ENCODE measurements at places on chromosomes 16 and 17.

GRCh38 chr17:80604670-80605010, 60.0 kb downstream of the RPTOR start:
- DNase-seq, result no peak

- no peak for DNase-seq
Observed at GRCh38 chr17:46085522-46085921, 86.5 kb downstream of the STH start.

DNA sequence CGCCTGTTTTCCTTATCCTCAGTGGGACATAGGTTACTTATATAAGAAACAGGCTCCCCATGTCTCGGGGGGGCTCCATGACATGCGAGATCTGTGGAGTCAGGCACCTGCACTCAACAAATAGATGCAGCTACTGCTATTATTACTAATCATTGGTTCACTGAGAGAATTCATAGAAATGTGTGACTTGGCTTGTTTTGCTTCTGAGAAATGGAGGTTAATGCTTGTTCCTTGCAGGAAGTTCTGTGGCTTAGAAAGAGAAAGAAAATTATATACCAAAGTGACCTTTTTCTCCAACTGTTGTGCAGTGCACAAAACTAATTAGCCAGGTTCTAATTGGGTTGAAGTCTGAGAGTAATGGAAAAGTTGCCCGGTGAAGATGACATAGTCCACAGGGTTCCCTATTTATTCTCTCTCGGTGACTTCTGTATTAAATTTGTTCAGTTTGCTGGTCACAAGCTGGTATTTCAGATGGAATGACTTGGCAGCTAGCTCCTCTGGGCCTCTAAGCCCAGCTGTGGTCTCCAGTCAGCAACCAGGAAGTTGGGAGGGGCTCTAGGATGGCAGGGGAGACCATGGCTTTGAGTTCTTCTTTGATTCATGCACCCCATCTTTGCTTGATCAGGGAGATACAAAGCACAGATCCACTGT, 17.6 kb upstream of the MAF start:
- no peak for DNase-seq

DNA sequence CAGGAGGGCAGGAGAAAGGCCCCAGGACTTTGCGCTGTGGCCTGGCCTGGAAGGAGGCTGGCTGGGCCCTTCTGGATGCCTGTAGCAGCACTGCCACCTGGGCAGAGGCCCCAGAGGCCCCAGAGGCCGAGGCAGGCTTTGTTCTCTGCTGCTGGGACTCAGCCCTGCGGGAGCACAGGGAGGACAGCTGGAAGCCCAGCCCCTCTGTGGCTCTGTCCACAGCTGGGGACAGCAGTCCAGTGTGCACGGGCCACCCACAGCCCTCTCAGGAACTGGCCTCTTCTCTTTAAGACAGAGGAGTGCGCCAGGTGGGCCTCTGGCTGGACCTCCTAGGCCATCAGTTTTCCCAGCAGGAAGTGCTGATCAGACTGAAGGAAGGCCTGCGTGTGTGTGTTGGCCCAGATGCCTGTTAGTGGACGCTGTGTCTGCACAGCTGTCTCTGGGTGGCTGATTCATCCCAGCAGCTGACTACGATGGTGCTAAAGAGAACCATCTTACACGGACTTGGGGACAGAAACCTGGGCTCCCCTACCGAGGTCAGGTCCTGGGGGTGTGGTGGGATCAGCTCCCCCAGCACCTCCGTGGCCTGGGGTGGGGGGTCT, 26.9 kb upstream of the ZNF750 start:
- DNase-seq, result no peak

GRCh38 chr17:30570191-30570590, 93.0 kb downstream of the GOSR1 start:
- DNase-seq, result no peak

- DNase-seq, result no peak
Observed at GRCh38 chr17:81523402-81524038, 4.7 kb upstream of the FSCN2 start.

DNA sequence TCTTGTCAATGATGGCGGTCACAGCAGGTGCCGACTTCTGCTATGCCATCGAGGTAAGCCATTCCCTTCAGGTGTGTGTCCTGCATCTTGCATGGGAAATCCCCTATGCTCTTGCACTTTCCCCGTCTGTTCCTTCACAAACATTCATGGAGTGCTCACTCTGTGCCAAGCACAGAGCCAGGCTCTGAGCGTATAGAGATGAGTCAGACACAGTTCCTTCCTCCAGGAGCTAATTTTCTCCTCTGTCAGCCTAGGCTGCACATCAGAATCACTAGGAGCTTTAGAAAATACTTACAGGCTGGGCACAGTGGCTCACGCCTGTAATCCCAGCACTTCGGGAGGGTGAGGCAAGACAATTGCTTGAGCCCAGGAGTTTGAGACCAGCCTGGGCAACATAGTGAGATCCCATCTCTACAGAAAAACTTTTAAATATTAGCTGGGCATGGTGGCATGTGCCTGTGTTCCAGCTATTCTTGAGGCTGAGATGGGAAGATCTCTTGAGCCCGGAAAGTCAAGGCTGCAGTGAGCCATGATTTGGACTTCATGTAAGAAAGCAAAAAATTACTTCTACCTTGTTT, 14.1 kb downstream of the PRMT7 start:
- no peak for DNase-seq

DNA sequence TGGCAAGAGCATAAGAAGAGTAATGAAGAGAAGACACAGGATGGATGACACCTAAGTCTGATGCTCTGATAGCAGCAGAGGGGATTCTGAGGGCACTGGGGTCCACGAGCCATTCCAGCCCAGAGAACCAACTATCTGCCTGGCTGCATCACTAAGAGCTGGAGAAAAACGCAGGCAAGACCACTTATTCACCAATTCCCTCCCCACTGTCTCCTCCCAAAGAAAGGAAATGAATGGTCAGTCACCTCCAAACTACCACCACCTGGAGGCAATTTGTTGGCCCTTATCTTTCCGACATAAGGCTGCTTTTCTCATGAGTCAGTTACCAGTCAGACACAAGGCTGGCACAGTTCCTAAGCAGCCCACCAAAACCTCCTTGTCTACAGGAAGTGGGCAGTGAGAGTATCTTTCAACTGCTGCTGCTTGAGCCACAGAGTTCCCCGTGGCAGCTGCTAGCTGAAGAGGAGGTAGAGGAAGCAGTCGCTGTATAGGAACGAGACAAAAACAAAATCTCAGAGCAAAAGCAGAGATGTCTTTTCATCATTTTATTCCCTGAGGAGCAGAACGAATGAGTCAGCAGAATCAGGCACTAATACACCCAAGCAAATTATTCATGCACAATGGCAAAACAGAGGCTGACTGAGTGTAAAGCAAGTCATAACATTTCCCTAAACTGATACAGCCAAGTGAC, 111.1 kb downstream of the SMG6 start:
- no peak for DNase-seq

DNA sequence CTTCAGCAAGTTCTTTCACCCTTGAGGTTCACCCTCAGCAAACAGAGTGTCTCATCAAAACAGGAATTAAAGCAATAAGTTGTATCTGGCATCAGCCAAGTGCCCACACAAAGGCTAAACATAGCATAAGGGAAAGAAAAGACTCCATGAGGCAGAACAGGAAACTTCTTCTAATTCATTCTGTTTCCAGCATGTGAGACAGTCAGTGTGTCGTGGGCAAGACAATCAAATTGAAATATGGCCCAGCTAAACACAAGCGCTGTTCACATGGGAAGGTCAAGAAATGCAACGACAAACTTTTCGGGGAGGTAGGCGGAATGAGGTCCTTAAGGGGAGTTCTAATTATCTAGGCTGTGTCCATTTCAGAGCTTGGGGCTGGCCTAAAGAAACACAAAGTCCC, 393.4 kb downstream of the HAPSTR1 start:
- DNase-seq, result no peak

DNA sequence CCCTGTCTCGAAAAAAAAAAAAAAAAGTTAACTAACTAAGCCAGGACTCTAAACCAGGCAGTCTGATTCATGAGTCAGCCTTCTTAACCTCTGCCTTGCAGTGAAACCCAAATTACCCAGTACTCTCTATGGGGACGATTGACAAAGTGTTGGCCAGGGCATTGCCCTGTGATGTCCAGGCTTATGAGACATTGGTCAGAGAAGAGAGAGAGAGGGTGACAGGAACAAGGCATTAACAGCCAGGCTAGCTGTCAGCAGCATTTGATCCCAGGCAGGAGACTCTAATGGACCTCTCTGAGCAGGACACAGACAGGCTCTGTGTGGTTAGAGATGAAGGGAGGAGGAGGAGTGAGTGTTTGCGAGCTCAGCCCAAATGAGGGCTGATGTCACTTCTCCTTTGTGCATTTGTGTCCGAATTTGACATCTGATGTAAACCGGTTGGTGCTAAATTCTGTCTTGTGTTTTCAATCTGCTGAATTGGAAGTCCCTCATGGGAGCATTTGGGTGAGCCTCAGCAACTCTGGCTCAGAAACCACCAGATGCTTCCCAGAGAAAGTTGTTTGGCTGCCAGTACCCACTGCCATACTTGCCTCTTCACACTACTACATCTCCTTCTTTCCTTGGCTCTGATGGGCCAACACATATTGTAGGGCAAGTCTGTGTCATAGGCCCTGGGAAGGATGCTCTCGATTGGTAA, 4.3 kb upstream of the MYL4 start:
- peak; percentile 15 for DNase-seq

DNA sequence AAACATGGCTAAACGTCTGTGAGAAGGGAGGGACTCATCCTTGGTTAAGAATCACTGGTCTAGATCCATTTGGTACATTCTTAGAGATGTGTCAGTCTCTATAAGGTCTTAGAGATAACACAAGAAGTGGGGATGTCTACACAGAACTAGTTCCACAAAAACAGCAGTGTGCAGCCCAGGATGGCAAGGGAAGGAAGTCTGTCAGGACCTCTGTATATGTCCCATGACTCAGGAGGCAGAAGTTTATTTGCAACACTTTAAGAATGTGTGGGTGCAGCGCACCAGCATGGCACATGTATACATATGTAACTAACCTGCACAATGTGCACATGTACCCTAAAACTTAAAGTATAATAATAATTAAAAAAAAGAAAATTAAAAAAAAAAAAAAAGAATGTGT, 548.5 kb upstream of the SOX9 start:
- no peak for DNase-seq

DNA sequence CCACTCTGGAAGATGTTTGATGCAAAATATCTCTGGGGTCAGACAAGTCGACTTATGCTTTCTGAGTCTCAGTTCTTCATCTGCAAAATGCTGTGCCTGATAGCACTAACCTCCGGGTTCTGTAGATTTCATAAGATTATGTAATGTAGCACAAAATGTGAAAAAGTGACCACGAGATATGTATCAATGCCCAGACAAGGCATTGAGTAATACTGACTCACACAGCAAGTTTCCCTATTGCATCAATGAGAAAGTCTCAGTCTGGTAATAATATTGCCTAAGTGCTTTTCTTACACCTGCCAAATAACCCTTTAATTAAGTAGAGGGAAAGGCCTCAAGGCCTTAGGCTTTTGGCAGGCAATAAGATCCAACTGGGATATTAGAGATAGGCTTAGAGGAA, 41.4 kb upstream of the MMP2 start:
- no peak for DNase-seq

- no peak for DNase-seq
Observed at GRCh38 chr17:73430848-73431247, 119.0 kb upstream of the CDC42EP4 start.

DNA sequence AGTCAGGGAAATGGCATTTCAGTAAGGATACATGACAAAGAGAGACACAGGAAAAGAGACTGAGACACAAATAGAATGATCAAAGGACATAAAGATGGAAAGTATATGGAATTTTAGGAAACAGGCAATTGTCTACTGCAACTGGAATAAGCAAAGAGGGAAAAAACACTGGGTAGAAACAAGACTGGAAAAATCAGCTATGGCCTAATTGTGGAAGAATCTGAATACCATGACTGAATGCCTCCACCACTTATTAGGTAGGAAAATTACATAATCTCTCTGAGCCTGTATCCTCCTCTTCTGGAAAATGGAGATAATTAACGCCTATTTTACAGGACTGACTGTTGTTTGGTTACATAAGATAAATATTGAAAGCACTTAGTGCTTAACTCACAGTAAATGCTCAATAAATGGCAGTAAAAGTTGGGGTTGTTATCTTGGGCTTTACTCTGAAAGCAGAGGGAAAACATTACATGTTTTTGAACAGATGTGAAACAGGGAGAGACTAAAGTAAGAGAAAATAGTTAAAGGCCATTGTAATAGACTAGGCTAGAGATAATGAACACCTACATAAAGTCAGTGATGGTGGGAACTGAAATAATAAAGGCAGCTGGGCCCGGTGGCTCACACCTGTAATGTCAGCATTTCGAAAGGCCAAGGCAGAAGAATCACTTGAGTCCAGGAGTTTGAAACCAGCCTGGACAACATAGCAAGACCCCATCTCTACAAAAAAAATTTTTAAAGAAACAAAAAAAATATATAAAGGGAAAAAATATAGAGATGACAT, 63.5 kb upstream of the C17orf78 start:
- no peak for DNase-seq

- DNase-seq, result no peak
Observed at GRCh38 chr17:354651-355556, 2.3 kb upstream of the RPH3AL start.

- DNase-seq, result no peak
Observed at GRCh38 chr17:77143306-77143705, 2.5 kb downstream of the SEC14L1 start.

- DNase-seq, result no peak
Observed at GRCh38 chr16:21950782-21951521, 2.2 kb upstream of the UQCRC2 start.

DNA sequence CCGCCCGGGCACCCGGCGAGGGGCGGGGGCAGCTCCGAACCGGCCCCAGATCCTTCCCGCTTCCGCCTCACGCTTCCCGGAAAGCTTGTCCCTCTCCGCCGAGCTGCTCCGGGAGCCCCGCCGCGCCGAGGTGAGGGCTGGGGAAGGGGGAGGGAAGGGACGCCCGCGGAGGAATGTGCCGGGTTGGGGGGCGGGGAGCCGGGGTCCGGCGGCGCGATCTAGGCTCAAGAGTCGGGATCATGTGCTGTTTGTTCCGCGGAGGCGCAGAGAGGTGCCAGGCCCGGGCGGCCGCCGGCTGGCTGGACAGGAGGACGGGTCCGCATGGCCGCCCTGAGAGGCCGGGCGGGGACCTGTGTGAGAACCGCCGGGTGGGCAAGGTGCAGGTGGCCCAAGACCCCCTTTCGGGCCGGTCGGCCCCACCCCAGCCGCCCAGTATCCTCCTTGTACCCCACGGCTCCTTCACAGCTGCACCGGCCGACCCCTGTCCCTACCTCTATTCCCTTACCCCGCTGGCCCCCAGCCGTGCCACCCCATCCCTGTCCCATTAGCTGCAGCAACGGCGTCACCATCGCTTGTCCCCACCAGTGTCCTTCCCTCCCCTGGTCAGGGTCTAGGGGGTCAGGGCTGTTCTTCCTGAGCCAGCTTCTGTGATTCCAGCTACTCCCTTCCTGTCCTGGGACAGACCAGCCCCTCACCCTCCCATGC, 429 bp downstream of the KIF1C start:
- DNase-seq, result no peak

GRCh38 chr16:65579050-65579449, 457.2 kb upstream of the CDH11 start:
- no peak for DNase-seq

GRCh38 chr16:4700997-4701743, 7.8 kb downstream of the NUDT16L1 start:
- no peak for DNase-seq

- no peak for DNase-seq
Observed at GRCh38 chr17:7852919-7853690, 1.8 kb upstream of the TMEM88 start.
